Spinal cord (tissue), 10 donors: ENCODE measurements at places on chromosomes 6 and 20. TPM values are rescaled to one million over a fixed set of nuclear protein-coding genes. Genes with fewer than 3 reads are reported as not detected.

BHLHE23 gene
- not detected for total RNA-seq

OXT gene
- 0.33 TPM for total RNA-seq

TENT5A gene
- total RNA-seq = 25.2 TPM

CST4 gene
- not detected for total RNA-seq

HLA-B gene
- 134 TPM for total RNA-seq

RAD21L1 gene
- 0.28 TPM for total RNA-seq

VGLL2 gene
- 0.11 TPM for total RNA-seq

BCAS4 gene
- 12.0 TPM for total RNA-seq

GSTA3 gene
- total RNA-seq = 4.4 TPM

RBM24 gene
- total RNA-seq = 3.5 TPM

RIPPLY2 gene
- 11.4 TPM for total RNA-seq
